ENCODE measurements at places on chromosomes 2 and 18. TPM values are rescaled to one million over a fixed set of nuclear protein-coding genes. Genes with fewer than 3 reads are reported as not detected.
A peak's percentile ranks its signal among the peaks of the same experiment; 100 is the strongest.

The SLC9A4 gene
- total RNA-seq, result not detected

GRCh38 chr2:120195553-120195952, 27.6 kb downstream of the TMEM185B start:
- H3K4me3 ChIP-seq, result no peak overlapping the region
- DNase-seq, result no peak

- no peaks in the 10 kb centered on the region for H3K27me3 ChIP-seq
- H3K36me3 ChIP-seq, result no peaks in the 10 kb centered on the region
- no peak overlapping the region for H3K27ac ChIP-seq
- no peak for DNase-seq
Measured at GRCh38 chr2:81991282-81991681, 1686.7 kb upstream of the LRRTM1 start.

GRCh38 chr2:172698041-172698863, 37.4 kb upstream of the RAPGEF4 start:
- no peak overlapping the region for H3K4me3 ChIP-seq
- DNase-seq, result no peak
- H3K36me3 ChIP-seq, result no peaks in the 10 kb centered on the region
- H3K27ac ChIP-seq, result no peak overlapping the region
- no peaks in the 10 kb centered on the region for H3K4me1 ChIP-seq

- H3K4me3 ChIP-seq, result no peak overlapping the region
- H3K27ac ChIP-seq, result no peak overlapping the region
- H3K4me1 ChIP-seq, result no peaks in the 10 kb centered on the region
- H3K27me3 ChIP-seq, result no peaks in the 10 kb centered on the region
- no peaks in the 10 kb centered on the region for H3K36me3 ChIP-seq
Measured at GRCh38 chr2:88252646-88253045, 82.5 kb downstream of the THNSL2 start.

- peak; percentile 75 for DNase-seq
- H3K36me3 ChIP-seq, result no peaks in the 10 kb centered on the region
- no peaks in the 10 kb centered on the region for H3K27me3 ChIP-seq
- peaks cover 13% of the 10 kb centered on the region for H3K4me1 ChIP-seq
- no peak overlapping the region for H3K4me3 ChIP-seq
Measured at GRCh38 chr2:71785516-71785981, 332.2 kb downstream of the DYSF start.

The DUSP28 gene
- total RNA-seq, result 14.0 TPM

The PIEZO2 gene
- 0.18 TPM for total RNA-seq

DNA sequence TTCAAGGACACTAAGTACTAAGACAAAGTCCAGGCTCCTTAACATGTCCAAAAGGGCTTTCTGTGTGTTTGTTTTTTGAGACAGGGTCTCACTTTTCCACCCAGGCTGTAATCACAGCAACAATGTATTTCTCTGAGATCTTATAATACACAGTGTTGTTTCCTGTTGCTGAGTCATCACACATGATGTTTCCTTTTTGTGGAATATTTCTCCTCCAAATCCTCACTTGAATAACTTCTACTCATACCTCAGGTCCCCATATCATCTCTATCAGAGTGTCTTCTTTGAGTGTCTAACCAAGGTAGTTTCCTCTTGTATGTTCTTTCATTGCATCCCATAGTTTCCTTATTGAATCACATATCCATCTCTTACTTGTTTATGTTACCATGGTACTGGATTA, 632.0 kb upstream of the PIK3C3 start:
- H3K27me3 ChIP-seq, result no peaks in the 10 kb centered on the region
- no peak overlapping the region for H3K4me3 ChIP-seq
- no peaks in the 10 kb centered on the region for H3K4me1 ChIP-seq

- H3K4me3 ChIP-seq, result no peak overlapping the region
- H3K4me1 ChIP-seq, result no peaks in the 10 kb centered on the region
- no peak for DNase-seq
- H3K27me3 ChIP-seq, result no peaks in the 10 kb centered on the region
- no peaks in the 10 kb centered on the region for H3K36me3 ChIP-seq
Measured at GRCh38 chr2:36618381-36618780, 20.4 kb upstream of the FEZ2 start.

- H3K36me3 ChIP-seq, result no peaks in the 10 kb centered on the region
- DNase-seq, result no peak
- H3K4me1 ChIP-seq, result peaks cover 13% of the 10 kb centered on the region
Measured at GRCh38 chr2:9269295-9269694, 62.7 kb downstream of the ASAP2 start.

DNA sequence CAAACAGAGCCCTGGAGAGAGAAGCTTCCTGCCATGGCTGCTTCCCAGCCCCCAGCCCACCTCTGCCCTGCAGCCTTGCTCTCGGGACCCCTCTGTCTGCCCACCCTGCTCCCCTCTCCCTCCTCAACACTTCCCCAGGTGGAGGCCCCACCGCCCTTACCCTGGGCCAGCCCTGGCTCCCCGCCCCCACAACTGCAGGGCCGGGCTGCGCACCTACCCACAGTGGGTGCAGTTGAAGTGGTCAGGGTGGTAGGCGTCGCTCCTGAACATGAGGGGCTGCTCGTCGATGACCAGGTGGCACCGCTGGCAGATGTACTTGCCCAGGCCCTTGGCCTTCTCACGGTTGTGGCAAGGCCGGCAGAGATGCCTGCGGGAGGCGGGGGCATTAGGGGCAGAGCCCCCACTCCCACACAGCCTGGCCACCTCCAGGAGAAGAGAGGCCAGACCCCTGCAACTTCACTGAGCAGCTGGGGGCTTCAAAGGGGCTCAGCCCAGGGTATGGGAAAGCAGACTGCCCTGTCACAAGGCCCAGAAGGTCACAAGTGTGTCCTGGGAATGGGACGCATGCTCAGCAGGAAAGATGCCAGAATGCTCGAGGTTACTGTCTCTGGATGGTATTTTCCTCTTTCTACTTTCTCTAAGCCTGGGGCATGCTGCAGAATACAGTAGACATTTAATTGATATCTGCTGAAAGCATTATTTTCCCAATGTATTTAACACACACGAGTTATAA, 3.1 kb upstream of the GPR17 start:
- no peak overlapping the region for H3K4me3 ChIP-seq
- no peaks in the 10 kb centered on the region for H3K36me3 ChIP-seq
- peaks cover 2% of the 10 kb centered on the region for H3K4me1 ChIP-seq
- DNase-seq, result no peak
- H3K27me3 ChIP-seq, result no peaks in the 10 kb centered on the region

- DNase-seq, result no peak
- H3K27me3 ChIP-seq, result peaks cover 7% of the 10 kb centered on the region
- no peaks in the 10 kb centered on the region for H3K4me1 ChIP-seq
Measured at GRCh38 chr2:95296011-95296410, 1.1 kb upstream of the KCNIP3 start.

DNA sequence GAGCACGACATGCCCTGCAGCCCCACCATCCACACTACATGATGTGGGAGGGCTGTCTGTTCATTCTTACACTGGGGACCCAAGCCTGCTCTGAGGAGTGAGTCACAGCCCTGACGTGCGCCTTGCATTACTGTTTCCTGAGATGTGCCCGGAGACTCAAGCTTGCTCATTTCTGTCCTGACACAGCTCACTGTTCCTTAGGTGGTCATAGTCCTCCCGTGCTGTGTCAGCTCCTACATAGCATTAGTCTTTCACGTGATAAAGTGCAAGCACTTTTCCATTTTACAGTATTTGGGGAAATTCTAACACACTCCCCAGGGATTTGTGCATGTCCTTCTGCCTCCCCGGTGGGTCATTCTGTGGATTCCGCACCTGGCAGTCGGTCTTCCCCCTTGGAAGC, 46.2 kb upstream of the TRIM43B start:
- H3K4me1 ChIP-seq, result no peaks in the 10 kb centered on the region
- H3K4me3 ChIP-seq, result no peak overlapping the region
- no peak for DNase-seq
- H3K27me3 ChIP-seq, result peaks cover 3% of the 10 kb centered on the region
- H3K27ac ChIP-seq, result no peak overlapping the region
- H3K36me3 ChIP-seq, result no peaks in the 10 kb centered on the region

The MATN3 gene
- total RNA-seq, result 0.35 TPM

- no peak for DNase-seq
- H3K36me3 ChIP-seq, result peaks cover 6% of the 10 kb centered on the region
- H3K4me1 ChIP-seq, result no peaks in the 10 kb centered on the region
- no peak overlapping the region for H3K27ac ChIP-seq
- H3K27me3 ChIP-seq, result no peaks in the 10 kb centered on the region
Measured at GRCh38 chr2:19767899-19768298, 133.9 kb downstream of the TTC32 start.

The CNDP1 gene
- total RNA-seq, result not detected

DNA sequence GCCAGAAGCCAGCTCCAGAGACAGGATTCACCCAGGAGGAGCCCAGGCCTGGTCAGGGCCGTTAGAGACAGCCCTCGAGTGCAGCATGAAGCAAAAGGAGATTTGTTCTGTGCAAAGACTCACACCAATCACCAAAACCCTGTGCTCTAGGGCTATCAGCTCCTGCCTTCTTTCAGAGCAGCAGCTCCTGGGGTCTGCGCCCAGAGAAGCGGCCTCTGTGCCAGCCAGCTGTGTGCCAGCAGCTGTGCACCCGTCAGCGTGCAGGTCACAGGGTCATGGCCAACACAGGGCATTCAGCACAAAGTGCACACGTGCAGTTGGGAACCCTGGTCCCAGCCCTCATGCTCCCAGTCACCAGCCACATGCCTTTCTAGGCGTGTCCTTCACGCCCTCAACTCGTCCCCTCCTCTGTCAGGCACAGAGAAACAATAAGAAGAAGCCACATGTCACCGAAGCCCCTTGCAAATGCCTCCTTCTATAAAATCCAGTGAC, 49.3 kb downstream of the ZNF516 start:
- H3K4me3 ChIP-seq, result no peak overlapping the region
- DNase-seq, result peak; percentile 23
- no peaks in the 10 kb centered on the region for H3K27me3 ChIP-seq
- H3K4me1 ChIP-seq, result peaks cover 40% of the 10 kb centered on the region
- H3K27ac ChIP-seq, result peak overlapping the region; percentile 49

The CHRNG gene
- total RNA-seq, result 3.5 TPM

DNA sequence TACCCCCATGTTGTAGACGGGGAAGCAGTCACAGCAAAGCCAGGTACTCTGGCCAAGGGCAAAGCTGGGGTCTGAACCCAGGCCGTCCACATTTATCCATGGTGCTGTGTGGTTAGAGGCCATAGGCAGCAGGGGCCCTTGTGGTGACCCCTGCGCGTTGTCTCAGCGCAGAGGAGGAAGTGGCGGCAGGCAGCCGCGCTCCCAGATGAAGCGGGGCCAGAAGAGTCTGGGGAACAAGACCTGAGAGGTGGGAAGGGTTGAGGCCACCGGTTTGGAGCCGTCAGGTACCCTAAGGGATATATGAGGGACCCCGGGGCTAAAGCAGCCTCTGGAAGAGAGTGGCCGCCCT, 770 bp downstream of the ZNF396 start:
- peaks cover 9% of the 10 kb centered on the region for H3K4me1 ChIP-seq
- H3K27ac ChIP-seq, result no peak overlapping the region
- H3K4me3 ChIP-seq, result peak overlapping the region; percentile 81

The ZNF516 gene
- 11.4 TPM for total RNA-seq

- DNase-seq, result no peak
- H3K4me1 ChIP-seq, result no peaks in the 10 kb centered on the region
- H3K36me3 ChIP-seq, result no peaks in the 10 kb centered on the region
- no peak overlapping the region for H3K27ac ChIP-seq
- no peak overlapping the region for H3K4me3 ChIP-seq
- no peaks in the 10 kb centered on the region for H3K27me3 ChIP-seq
Measured at GRCh38 chr18:10322004-10322403, 132.4 kb upstream of the APCDD1 start.

The GAREM1 gene
- 19.0 TPM for total RNA-seq

The DHRS9 gene
- not detected for total RNA-seq

GRCh38 chr18:59918997-59919396, 19.2 kb downstream of the PMAIP1 start:
- no peak overlapping the region for H3K4me3 ChIP-seq
- DNase-seq, result no peak
- H3K4me1 ChIP-seq, result peaks cover 7% of the 10 kb centered on the region
- H3K36me3 ChIP-seq, result no peaks in the 10 kb centered on the region
- peak overlapping the region; percentile 30 for H3K27ac ChIP-seq

Data from gastrocnemius medialis (tissue), 4 donors.